ENCODE measurements at places on chromosomes 6 and 20.

DNA sequence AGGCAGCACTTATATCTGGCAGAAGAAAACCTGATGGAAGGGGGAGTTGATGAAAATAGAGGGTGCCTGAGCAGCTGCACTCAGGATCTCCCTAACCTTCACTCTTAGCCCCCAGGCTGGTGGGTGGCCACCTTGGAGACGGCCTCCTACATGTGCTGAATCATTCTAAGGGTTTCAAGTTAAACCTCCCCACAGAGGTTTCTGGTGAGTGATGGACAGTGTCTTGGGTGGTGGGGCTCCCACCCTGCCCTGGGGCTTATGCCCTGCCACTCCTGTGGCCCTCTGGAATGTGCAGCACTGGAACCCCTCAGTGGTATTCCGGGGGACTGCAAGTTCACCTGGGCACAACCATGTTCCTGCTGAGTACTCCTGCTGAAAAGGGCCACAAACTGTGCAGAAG is 357.2 kb downstream of the CD83 start:
- no peak for DNase-seq

DNA sequence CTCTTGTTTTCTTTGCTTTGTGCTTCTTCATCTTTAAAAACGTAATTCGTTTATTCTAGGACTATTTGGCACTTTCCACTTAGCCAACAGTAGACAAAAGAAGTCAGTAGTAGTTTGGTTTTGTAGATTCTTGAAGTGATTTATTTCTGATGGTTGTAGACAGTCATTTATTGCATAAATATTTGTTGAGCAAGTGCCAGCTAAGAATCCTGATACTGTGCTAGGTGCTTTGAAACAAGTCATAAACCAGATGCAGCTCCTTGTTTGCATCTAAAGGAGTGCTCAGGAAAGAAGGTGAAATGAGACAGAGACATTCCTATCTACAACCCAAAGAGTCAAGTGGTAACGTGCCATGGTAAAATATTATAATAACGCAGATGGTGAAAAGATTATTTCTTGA is 469.1 kb downstream of the GJA1 start:
- DNase-seq: no peak

- no peak for DNase-seq
These were observed 171.6 kb downstream of the UBE3D start for GRCh38 chr6:82893889-82894652.

- peak; percentile 87 for DNase-seq
These were observed 38.6 kb downstream of the SLC9A8 start for GRCh38 chr20:49851231-49851705.

- no peak for DNase-seq
These were observed 32.5 kb upstream of the MEI4 start for GRCh38 chr6:77620278-77620882.

- no peak for DNase-seq
These were observed 19.2 kb downstream of the FKBP5 start for GRCh38 chr6:35669451-35670045.

- no peak for DNase-seq
These were observed 59.3 kb downstream of the UBE3D start for GRCh38 chr6:83006270-83006905.
